ENCODE measurements at places on chromosomes 5 and 9.

GRCh38 chr5:11268891-11269290 is 507.9 kb upstream of the DAP start:
- no peak for DNase-seq

DNA sequence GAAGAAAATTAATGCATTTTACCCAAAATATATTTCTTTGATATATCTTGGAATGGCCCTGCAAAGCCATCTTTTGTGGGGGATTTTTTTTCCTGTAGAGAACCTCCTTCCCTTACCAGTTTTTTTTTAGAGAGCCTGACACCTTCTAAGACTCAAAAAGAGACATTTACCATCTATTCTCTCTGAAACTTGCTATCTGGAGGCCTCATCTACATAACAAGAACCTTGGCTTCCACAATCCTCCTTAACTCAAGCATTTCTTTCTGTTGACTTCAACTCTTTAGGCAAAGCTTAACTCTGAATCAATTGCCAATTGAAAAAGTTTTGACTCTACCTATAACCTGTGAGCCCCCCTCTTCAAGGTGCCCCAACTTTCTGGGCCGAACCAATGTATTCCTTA is 6.2 kb downstream of the SLC45A2 start:
- no peak for DNase-seq

DNA sequence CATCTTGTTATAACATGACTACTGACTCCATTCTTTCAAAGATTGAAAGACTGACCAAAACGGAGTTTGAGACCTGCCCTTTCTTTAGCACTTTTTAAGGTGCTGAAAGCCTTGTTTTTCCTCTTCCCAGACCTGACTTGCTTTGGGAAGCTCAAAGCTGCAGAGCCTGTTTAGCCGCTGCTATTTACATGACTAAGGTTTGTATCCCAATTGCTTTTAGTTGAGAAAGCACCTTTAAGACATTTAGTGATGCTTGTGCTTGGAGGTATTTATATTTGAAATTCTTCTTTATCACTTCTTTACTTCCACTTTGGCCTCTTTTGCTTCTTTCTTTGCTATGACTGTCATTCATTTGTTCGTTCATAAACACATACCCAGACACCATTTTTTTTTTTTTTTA is 182.6 kb upstream of the ELL2 start:
- no peak for DNase-seq

- no peak for DNase-seq
Measured at GRCh38 chr5:87097664-87098063, 170.0 kb upstream of the RASA1 start.

DNA sequence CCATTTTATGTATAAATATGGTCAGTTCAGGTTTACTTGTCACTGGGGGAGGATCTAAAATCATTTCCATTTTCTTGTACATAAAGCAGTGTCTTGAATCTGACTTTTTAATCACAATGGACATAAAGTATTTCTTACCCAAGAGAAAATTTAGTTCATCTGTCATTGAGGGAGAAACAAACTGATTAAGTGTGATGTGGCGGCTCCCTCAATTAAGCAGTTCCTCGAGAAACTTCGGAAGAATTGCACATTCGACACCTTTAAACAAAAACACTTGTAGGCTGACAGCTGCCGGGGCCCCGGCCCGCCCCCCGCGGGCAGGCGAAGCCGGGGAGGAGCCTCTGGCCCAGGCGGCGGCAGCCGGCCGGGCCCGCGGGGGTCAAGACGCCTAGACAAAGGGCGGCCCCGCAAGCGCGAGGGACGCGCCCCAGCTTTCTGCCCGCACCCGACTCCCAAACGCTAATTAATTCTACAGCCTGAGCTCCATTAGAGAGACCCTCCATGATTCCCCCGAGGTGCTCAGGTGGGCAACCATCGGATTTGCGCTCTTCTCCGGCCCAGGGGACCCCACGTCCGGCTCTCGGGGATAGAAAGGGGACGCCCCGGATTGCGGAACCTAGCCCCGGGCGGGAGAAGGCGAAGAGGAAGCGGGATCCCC is 750 bp downstream of the TRIM36 start:
- no peak for DNase-seq

DNA sequence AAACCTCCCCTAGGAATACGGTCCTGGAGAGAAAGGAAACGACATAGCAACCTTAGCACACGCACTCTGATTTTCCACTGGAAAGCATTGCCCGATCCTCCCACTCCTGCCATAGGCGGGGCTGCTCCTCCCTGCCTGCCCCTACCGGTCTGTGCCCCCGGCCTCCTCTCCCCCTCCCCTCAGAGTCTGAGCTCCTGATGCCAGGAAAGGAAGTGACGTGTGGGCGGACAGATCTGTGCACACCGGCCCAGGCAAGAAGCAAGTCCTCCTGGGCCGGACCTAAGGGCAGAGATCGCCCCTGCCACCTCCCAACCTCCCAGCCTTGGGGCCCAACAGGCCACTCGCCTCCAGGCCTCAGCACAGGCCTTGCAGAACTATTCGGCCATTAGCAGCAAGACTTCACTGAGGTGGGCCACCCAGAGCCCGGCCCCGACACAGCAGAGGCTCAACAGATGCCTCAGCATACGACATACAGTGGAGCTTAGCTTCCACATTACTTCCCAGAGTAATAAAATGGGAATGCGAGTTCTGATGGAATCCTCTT is 7.2 kb downstream of the NINJ1 start:
- no peak for DNase-seq

DNA sequence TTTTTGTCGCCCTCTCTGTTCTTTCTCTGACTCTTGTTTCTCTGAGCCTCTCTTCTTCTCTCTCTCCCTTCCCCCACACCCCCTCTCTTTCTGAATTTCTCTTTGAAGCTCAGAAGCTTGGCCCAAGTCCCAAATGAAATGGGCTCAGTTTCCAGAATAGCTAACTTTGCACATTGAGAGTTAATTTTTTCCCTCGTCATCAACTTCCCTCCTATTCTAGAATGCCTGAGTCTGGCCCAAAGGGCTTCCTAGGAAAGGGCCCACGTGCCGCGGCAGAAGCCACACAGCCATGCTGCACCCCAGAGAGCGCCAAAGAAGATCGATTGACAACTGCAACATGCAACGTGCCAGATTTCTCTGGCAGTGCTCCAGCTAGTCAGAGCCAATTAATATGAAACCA is 588.8 kb upstream of the KLF4 start:
- no peak for DNase-seq

GRCh38 chr5:63089147-63089546 is 510.5 kb downstream of the LRRC70 start:
- DNase-seq = no peak

DNA sequence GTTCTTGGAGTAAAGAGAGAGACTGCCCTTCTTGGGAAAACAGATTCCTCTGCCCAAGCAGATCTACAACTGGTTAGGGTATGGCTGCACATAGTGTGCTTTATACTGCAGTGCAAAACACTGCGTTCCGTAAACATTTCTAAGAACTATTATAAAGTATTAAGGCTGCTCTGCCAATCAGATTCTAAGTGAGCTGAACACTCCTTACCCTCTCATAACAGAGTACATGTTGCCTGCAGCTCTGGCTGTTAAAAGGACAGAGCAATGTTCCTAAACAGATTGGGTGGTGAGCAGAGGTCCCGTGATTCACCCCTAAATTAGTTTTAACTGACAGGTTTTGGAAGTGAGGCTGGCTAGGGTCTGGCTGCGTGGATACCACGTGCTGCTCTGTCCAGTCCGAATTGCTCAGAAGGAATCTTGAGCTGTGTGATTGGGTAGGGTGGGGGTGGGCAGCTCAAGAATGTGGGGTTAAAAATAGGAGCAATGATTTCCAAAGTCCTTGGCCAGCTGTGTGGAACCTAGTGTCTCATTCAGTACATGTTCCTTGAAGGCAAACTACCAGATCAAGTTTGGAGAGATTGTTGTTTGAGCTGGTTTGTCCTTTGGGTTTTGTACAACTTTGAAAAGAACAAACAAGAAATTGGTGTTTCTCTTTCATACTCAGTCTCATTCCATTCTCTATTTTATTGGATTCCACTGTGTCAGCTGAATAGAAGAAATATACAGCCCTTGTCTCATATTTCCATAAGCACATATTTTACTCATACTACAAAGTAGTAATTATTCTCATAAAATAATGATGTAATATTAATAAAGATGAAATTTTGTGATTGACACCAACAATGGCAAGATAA is 497.6 kb upstream of the CD180 start:
- DNase-seq = no peak

DNA sequence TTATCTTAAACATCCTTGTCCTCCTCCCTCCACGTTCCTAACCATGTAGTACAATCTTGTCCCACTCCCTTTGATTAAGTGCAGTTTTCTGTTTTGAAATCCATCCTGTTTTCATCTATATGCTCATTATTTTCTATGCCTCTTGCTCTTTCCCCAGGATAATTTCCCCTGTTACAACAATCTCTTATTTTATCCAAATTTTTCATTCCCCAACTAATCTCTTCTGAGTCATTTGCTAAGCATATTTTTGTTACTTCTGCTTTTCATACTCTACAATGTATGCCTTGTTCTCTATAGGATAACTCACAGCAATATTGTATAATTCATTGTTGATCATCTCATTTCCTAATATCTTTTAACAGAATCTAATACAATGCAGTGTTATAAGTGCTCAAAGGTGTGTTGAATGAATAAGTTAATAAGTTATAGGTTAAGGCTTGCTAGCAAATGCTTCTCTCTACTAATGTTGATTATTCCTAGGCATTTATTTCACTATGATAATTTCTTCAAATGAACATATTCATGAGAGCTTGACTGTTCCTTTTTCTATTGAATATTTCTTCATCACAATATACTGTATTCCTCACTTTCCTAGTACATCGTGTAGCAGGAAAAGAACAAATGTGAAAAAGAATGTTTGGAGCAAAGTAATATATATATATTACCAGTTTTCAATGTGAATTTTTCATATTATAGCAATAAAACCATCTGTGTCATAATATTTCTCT is 1.5 kb downstream of the OMD start:
- DNase-seq = no peak

DNA sequence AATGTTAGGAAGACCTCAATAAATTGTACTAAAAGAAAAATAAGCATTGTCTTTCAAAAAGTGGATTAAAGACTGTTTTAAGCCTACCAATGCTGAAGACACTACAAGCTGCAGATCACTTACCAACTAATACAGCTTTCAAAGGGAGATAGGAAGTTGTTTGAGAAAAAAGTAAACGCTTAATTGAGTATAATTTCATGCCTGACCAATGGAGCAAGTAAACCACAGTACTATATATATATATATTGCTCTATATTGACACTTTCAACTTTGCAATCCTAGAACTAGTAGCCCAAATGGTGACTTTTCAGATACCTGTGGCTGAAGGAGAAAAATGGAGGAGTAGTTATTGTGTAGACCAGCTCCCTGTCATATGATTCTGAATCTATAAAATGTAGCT is 85.7 kb downstream of the FREM1 start:
- DNase-seq = no peak

DNA sequence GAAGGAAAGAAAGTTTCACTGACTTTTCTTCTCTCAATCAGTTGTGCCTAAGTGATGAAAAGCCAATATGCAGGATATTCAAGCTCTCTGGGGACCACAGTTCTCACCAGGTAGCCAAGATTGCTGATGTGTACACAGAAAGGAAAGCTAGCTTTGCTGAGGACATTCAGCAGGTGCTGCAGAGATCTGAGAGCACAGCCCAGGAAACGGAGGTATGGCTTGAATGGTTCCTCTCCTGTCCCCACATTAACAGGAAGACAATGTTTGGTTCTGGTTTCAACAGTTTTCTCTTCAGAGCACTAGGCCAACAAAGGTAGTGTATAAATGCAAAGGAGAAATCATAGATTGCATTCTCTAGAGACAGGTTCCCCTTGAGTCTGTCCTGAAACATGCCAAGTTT is 69.6 kb downstream of the PTPDC1 start:
- DNase-seq = no peak

DNA sequence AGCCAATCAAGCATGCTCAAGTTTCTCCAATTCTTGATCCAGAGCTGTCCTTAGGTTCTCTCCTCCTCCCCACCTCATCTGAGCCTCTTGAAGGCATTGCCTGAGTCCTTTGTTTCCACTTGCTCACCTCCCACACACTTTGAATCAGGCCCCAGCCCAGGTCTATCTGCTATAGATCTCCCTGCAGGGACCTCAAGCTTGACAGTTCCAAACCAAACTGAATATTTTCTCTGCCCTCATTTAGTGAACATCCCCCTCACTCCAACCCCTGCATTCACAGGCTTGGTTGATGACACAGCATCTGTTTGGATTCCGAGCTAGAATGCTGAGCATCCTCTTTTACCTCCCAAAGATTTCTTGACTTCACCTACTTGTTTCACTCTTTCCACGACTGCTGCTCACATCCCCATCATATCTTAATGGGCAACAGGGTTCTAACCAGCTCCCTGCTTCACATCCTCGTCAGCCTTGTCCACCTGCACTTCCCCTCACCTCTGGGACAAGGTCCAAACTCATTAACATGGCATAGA is 474.5 kb downstream of the ZSWIM6 start:
- no peak for DNase-seq

- no peak for DNase-seq
Measured at GRCh38 chr9:79568337-79569101, 3.2 kb upstream of the TLE4 start.

- no peak for DNase-seq
Measured at GRCh38 chr5:17619354-17619753, 9.2 kb downstream of the TAF11L12 start.

- DNase-seq = no peak
Measured at GRCh38 chr9:121852651-121853616, 201.5 kb downstream of the DAB2IP start.

- DNase-seq = no peak
Measured at GRCh38 chr5:65133477-65134110, 348.1 kb downstream of the ADAMTS6 start.

- DNase-seq = no peak
Measured at GRCh38 chr5:111730659-111731382, 26.2 kb downstream of the NREP start.

DNA sequence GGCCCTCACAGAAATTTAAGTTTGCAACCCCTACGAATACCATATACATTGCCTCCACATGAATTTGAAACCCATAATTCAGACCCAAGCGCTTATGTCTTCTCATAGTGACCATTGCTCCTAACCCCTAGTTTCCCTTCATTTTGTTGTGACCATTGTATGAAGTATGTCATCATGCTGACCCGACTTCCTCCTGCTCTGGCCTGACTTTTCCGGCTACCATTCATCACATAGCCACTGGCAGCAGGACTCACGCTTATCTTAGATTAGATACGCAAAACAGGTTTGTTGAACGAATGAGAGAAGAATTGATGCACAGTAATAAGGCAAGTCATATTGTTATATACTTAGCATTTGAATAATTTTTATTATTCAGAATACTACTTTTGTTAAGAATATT is 345.4 kb downstream of the FBXL17 start:
- no peak for DNase-seq

GRCh38 chr5:38667499-38667776 is 111.0 kb upstream of the LIFR start:
- no peak for DNase-seq

- DNase-seq = no peak
Measured at GRCh38 chr9:92641092-92641809, 28.7 kb downstream of the IPPK start.

- no peak for DNase-seq
Measured at GRCh38 chr9:72951520-72952380, 1.1 kb downstream of the ALDH1A1 start.

DNA sequence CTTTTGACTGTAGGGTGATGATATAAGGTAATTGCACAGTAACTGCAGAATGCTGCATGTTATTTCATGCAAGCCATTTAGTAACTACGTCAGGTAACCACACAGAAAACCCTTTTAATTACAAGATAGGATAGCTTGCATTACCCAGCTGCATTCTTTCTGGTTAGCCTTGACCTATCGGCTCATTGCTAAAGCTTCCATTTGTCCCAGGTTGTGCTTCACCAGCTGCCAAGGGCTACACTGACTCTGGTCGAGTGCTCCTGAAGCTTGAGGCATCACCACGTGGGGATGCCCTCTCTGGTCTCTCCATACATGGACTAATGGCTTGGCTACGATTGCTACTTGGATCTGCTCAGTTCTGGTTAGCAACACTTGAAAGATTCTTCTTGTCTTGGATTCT is 81.1 kb upstream of the SLC12A2 start:
- no peak for DNase-seq
